ENCODE measurements at places on chromosomes 5 and 9. TPM values are rescaled to one million over a fixed set of nuclear protein-coding genes. Genes with fewer than 3 reads are reported as not detected.

- no peak for DNase-seq
Observed at GRCh38 chr5:110257971-110258370, 468.5 kb downstream of the TMEM232 start.

SEMA5A gene
- total RNA-seq: 27.5 TPM

DNA sequence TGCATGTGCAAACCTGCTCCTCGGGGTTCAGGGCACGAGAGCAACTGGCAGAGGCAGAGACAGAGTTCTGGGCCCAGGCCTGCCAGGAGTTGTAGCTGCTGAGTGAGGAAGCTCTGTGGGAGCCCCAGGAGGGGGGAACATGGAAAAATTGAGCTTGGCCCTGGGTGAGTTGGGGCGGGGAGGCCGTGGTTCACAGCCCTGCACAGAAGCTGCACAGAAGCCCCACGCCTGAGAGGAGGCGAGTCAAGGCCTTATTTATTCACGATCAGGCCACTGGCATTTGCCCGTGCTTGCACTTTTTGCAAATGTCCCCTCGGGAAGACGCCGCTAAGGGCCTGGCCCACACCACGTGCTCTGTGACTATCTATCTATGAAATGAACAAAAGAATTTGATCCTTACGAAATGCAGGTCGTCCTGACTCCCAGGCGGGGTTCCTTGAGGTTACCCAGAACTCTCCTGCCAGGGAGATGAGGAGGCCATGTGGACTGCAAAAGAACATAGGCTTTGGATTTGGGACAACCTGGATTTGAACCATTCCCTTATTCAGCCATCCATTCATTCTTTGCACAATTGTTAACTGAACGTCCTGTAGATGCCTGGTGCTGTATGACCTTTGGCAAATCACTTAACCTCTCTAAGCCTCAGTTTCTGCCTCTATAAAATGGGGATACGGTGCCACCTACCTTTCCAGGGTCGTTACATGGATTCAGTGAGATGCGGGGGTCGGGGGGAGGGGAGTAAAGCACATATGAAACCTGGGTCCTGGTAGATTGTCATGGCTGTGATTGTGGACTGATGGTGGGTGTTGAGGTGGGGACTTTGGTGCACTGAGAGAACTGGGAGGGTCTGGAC lies 17.9 kb downstream of the COL27A1 start:
- DNase-seq: no peak

QRFP gene
- not detected for total RNA-seq

DNA sequence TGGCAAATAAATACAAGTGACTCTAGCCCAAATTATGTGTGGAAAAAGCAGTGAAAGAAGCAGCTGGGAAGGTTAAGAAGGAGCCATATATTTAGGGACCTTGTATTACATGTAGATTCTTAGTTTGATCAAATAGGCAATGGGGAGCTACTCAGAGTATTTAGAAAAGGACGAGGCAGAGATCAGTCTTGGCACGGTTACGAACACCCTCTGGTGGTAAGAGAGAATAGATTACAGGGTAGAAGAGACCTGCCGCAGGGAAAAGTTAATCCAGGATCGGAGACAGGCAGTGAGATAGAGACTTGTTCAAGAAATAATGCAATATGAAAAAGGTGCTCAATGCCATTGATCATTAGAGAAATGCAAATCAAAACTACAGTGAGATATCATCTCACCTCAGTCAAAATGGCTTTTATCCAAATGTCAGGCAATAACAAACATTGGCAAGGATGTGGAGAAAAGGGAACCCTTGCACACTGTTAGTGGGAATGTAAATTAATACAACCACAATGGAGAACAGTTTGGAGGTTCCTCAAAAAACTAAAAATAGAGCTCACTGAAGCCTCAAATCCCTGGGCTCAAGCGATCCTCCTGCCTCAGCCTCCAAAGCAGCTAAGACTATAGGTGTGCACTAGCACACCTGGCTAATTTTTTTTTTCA lies 12.0 kb downstream of the INIP start:
- DNase-seq: peak; percentile 63

DNA sequence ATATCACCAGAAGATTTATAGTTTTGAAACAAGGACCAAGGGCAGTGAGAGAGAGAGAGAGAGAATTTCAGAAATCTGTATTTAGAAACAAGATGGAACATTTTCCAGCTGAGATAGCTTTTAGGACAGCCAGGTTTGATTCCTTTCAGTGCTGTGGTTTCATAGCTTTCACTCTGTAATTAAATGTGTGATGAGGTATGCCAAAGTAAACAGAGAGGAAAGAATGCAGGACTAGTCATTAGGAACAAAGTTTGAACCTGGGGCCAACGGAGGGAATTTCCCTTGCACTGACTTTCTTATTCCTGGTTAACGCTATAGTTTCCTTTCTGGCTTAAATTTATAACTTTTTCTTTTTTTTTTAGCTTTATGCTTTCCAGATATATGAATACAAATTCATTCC lies 10.0 kb upstream of the CCL28 start:
- DNase-seq: no peak

- no peak for DNase-seq
Observed at GRCh38 chr5:111076091-111076490, 4.6 kb downstream of the TSLP start.

GRCh38 chr9:83032065-83032625 lies 30.8 kb downstream of the RASEF start:
- DNase-seq: no peak

C9 gene
- total RNA-seq: not detected

DNA sequence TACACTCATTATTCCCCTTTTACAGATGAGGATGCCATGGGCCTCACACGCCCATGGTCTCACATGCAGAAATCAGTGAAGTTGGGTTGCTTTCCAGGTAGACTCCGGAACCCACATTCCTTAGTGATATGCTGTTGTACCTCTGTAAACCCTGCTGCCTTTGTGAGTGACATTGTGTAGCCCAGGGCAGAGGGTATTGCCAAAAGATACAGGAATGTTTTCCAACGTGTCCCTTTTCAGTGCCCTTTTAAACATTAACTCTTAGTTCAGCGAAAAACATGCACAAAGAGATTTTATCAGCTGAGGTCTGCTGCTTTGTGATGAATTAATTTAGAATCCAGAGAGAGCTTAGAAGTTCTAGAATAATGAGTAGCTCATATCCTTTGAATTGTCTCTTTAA lies 38.3 kb upstream of the TRMT10B start:
- DNase-seq: no peak

DNA sequence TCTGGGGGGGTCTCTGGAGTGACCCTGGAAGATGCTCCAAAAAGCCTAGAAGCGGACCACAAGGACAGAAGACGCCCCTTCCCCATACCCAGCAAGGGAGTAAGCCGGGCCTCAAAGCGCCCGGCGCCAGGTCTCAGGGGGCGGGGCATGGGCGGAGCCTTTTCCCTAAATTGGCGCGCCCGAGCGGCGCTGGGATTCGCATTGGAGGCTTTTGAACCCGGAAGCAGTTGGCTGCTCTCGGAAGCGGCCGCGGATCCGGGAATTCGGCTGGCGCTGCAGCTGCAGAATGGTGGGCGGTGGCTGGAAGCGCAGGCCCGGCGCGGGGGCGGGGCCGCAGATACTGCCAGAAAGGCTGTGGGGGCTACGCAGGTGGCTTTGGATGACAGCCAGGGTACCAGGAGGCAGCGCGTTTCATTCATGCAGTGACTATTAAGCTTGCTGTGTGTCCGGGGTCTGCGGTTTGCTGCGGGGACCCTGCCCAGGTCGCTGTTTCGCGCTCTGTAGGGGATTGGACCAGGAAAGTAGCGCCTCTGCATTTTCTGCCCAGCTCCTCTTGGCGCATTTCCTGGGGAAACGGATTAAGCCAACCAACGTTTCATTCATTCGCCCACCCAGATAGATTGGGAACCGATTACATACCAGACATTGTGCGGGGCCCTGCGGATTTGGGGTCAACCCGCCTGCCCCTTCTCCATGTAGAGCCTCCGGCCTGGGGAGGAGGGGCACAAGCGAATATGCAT lies 83.0 kb upstream of the FREM1 start:
- peak; percentile 92 for DNase-seq

DNA sequence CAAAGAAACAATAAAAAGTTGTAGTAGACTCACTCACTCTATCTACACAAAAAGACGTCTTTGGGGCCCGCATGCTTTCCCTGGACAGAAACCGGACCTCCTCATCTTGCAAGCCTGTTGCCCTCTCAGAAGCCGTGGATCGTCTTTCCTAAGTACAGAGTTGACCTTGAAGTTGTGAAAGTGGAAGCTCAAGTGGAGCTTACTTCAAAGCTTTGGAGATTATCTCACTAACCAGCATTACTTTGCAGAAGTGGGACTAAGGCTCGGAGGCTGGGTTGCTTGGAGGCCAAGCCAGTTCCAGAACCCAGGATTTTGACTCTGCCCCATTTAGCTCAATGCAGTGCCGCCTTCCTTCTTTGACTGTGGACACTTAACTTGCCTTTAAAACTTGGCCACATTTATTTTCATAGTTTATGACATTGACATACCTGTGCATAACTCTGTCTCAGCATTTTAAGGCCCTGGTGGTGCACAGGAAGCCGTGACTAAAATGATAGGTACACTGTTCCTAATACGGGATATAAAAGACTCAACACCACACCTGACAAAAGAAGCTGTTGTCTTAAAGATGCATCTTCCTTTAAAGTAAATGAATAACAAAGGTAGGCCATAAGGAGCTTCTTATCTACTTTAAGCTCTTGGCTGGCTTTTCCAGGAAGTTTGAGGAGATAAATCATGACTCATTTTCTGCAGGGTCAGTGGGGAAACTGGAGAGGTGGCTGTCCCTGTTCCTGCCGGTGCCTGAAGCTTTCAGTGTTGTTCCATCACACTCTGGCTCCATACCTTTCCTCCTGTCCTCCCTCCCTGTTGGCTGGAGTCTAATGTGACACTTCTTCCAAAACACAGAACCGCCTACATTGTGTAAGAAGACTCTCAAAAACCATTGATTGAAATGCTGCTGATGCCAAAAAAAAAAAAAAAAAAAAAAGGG lies 10.7 kb downstream of the SLC25A25 start:
- no peak for DNase-seq

SHISAL2B gene
- not detected for total RNA-seq

DNA sequence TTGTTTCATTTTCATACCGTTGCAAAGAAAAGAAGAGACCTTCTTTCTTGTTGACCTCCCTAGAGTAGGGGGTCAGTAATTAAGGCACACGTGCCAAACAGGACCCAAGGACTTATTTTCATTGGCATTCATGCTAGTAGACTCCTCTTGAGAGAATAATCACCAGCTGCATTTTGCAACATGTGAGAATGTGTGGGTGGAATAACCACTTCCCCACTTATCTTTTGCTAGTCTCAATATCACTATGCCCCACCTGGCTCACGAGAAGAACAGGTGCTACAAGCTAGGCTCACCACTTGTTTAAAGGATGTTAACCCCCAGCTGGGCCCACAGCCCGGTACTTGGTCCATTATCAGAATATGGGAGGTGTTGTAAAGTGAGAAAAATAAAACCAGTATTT lies 460.7 kb upstream of the MEF2C start:
- DNase-seq: no peak

IL4 gene
- total RNA-seq: not detected

DNA sequence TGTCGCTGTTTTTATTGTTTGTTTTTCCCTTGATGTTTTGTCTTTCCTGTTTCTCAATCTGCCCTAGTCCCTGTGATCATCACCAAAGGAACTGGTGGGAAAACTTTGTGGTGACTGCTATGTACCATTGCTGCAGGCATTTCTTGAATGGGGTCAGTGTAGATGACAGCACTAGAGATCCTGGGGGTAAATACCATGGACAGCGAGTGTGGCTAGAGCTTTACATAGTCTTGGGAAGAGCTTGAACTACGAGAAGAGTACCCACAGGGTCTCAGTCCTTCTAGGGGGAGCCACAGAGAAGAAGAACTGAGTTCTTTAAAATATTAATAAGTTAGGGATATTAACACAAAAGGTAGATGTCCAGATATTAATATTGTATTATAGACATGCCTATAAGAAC lies 138.8 kb downstream of the PAM start:
- DNase-seq: no peak

DNA sequence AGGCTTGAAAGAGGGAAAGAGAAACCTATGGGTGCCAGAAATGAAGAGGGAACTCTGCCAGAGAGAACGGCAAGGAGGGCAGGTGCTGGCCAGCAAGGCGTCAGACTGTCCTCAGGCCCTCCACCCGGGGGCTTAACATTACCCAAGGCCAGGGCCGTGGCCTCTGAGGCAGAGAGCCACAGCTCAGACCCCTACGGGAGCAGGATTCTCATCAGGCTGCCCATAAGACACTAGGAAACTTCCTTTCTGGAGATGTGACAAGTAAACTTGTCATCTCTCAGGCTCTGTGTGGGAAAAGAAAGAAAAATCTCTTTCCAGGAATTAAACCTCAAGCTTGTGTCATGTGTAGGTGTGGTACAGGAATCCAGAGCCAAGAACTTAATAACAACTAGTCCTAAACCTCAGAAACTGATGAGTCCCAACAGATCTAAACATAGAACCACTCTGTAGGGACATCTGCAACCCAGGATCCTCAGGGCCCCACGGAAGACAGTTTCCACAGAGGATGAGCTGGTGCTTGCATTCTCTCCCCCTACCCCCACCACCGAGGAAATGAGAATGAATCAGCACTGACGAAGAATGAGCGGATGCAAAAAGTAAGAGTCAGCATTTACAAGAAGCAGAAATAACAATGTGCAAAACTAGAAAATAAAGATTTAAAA lies 74.3 kb downstream of the DCP2 start:
- no peak for DNase-seq

FSTL4 gene
- 32.8 TPM for total RNA-seq

- DNase-seq: no peak
Observed at GRCh38 chr5:148846930-148847329, 20.5 kb downstream of the ADRB2 start.

URM1 gene
- 13.3 TPM for total RNA-seq

- DNase-seq: peak; percentile 61
Observed at GRCh38 chr5:112551419-112552032, 132.4 kb upstream of the EPB41L4A start.

DNA sequence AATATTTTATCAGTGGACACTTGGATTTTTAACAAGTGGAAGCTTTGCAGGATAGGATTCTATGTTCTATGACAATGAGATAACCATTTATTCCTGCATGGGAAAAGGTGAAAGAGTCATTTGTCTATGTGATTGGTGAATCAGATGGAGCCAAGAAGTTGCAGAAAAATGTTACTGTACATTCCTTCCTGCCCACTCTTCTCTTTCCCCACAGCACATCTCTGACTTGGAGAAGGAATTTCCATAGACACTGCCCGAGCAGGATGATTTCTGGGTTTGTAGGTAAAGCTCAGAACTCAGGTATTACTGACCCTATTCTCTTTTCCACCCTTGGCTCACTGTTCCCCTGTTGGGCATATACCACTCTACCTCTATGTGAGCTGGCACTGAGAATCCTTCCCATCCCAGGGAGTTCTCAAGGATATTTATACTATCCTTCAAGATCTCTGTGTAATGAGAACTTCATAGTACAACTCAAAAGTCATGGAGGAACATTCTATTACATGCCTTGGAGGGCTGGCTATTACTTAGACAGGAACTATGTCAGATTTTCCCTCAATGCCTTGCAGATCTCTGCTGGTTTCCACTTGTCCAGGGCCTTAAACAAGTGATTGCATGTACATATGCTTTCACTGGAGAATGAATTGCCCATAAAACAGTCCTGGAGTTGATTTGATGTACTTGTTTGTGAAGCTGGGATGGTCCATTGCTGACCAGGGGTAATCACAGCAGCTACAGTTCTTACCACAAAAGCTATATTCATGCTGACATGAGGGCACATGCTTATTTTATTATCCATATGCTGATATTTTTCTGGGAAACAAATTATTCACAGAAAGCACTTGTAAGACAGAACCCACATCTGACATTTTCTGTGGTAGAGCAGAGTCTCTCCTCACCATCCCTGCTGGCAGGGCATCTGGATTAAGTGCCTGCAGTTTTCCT lies 24.1 kb downstream of the SLC1A3 start:
- DNase-seq: no peak

GRCh38 chr5:74538206-74538661 lies 102.3 kb downstream of the ENC1 start:
- DNase-seq: no peak

IRX2 gene
- total RNA-seq: 17.6 TPM

Data from cerebellum (tissue), 4 donors.